ENCODE measurements at places on chromosomes 7 and 10.

DNA sequence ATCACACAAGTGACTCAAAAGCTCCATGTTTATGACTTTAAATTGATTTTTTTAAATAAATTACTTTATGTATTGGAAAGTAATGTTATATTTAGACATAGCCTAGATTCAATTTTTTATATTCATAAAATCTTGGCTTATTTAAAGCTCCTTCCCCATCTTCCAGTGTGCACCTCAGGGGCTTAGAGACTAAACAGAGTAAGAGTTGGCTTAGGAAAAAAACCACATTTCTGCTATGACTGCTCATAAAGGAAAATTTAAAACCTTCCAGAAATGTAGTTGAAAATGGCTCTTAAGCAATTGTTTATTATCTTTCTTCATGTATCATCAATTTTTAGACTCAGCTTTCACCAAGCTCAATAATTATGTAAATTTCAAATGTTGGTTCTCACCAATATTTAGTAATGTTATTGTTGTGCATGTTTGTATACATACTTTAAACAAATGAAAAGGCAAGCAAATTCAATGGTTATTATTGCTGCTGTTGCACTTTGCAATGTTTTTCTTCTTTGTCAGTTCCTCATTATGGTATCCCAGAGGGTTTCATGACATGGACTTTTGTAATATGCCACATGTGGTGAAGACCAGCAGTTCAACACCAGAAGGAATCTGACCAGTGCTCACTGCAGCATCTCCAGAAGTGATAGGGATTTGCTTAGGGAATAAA is 700.1 kb upstream of the ANKRD30A start:
- DNase-seq: no peak

GRCh38 chr7:1725199-1725690 is 55.2 kb downstream of the ELFN1 start:
- DNase-seq: peak; percentile 84

DNA sequence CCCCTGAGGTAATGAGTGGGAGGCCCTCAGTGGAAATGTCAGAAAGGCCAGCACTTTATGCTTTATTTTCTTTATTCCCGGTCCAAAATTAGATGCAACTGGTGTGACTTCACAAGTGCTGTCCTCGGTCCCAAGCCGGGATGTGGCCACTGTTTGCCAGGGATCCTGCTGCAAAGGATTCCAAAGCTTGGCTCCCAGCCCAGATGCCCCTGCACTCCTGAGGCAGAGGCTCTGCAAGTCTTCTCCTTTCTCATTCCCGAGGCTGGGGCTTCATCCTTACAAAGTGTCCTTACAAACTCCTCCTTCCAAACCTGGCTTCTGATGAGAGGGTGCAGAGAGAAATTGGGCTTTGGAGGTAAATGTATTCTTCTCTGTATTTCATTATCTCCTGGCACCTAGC is 544.3 kb upstream of the DPP6 start:
- no peak for DNase-seq

DNA sequence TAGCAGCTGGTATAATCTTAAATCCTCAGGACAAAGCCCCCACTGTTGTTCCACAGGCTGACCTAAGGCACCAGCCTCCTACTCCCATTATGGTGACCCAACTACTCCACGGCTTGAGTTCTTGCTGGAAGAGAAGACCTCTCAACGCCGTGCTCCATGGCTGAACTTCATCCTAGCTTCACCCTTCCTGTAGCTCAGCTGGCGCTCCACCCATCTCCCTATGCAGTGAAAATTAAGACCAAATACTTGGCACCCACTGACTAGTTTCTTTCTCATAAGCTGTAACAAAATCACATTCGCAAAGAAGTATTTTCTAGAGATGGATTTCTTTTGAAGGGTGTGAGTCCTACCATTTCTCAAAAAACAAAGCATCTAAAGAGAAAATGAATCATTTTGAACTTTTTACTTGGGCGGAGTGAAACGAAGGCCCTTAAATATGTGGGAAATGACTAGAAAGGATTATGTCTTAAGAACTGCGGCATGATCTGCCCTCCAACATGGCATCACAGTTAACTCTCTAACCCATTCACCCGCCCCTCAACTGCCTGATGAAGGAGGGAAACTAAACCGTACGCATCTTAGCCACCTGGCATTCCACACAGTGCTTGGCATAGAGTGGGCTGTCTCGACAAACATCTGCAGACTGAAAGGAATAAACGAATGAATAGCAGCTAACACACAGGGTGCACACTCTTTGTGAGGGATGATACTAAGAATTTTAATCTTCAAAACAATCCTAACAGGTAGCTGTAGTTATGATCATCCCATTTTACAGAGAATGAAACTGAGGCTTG is 32.7 kb downstream of the GFRA1 start:
- DNase-seq: no peak

DNA sequence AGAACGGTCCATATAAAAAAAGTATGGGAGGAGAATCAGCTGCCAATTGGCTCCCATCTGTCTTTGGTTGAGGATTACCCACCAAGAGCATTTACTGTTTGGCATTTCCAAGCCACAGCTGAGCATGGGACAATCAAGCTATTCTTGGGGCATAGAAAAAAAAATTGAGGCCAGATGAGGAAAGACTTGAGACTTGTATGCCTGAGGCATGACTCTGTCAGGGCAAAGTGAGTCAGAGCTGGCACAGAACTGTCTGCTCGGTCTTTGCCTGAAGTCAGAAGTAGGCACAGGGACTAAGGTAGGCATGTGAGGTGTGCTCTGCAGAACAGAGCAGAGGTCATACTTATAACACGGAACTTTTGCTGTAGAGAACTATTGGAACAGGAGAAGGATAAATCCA is 126.5 kb upstream of the CHRM2 start:
- no peak for DNase-seq

DNA sequence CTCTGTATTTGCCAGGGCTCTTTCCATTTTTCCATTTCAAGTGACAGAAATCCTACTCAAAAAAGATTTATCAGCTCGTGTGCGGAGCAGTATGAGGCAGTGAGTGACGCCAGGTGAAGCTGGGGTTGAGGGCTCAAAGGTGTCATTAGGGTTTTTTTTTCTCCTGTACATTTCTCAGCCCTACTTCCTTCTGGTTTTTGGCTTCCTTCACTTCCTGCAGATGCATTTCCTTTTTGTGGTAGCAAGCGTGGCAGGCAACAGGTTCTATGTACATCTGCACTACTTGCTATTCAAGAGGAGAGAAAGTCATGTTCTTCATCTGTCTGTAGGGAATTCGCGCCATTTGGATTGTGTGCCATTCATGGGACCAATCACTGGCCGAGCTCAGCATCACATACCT is 52.8 kb upstream of the AOAH start:
- DNase-seq: no peak

DNA sequence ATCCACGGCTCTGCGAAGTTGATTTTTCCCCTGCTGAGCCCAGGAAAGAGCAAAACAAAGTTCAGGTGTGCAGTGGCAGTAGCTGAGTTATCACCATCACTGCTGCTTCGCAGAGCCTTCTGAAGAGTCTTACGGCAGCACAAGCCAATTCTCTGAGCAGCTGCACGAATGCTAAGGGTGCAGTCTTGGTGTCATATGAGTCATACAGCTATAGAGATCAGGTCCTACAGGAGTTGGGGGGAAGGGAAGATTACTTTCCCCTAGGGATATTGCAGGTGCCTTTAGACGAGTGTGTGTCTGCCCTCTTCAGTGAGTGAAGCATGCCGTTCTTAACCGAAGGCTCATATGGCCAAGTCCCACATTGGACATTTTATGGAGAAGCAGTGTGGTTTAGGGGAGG is 227.8 kb downstream of the CELF2 start:
- DNase-seq: no peak

DNA sequence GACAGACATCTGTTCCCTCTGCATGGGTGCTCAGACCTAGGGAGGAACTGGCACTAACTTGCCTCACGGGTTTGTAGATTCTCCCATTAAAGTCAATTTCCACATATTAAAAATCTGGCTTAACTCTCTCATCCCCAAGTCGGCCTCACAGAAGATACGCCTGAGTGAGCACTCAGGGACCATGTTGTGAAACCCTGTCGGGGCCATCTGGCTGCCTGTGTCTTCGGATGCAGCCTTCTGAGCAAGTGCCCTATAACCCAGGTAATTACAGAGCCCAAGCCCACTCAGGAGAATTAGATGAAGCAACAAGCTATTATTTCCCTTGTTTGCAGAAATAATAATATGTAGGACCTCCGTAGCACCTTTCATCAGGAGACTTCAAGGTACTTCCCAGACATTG is 219.3 kb upstream of the GLI3 start:
- no peak for DNase-seq

DNA sequence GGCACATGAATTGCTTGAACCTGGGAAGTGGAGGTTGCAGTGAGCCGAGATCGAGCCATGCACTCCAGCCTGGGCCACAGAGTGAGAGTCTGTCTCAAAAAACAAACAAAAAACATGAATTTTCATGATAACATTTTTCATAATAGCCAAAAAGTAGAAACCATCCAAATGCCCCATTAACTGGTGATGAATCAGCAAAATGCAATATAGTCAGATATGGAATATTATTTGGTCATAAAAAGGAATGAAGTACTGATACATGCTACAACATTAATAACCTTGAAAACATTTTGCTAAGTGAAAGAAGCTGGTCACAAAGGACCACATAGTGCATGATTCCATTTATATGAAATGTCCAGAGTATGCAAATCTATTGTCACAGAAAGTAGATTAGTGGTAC is 24.5 kb upstream of the VCL start:
- no peak for DNase-seq

- DNase-seq: no peak
Measured at GRCh38 chr7:50308203-50308531, 3.7 kb downstream of the IKZF1 start.

DNA sequence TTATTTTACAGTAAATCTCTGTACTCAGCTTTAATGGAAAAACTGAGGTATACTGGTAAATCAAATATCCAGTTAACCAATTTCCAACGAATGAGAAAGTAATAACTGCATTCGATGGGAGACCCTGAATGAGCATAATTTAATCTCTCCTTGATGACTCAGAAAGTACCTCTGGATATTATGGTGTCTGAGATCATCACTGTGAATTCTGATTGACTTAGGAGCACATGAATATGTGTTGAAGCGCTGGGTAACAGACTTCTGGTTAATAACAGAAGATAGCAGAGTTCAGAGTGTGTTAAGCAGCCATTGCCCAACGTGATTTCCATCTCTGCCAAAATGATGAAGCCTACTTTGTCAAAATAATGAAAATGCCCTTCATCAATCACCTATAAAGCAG is 116.6 kb downstream of the NRP1 start:
- no peak for DNase-seq

DNA sequence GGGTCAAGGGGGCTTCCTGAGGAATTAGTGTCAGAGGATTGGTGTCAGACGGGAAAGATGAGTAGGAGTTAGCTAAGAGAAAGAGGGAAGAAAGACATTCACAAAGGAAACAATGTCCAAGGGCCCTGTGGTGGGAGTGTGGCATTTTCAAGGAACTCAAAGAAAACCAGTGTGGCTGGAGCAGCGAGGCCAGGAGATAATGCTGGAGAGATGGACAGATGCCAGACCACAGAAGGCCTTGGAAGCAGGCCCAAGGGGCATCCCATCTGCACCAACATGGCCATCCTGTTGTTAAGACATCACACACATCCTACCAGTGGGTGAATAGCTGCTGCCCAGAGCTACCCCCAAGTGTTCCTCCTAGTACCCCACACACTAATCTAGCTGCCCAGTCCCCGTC is 36.1 kb upstream of the CUL1 start:
- DNase-seq: no peak

- DNase-seq: no peak
Measured at GRCh38 chr7:136923111-136923667, 54.7 kb downstream of the CHRM2 start.

GRCh38 chr10:106410331-106410730 is 754.2 kb downstream of the SORCS1 start:
- DNase-seq: no peak

DNA sequence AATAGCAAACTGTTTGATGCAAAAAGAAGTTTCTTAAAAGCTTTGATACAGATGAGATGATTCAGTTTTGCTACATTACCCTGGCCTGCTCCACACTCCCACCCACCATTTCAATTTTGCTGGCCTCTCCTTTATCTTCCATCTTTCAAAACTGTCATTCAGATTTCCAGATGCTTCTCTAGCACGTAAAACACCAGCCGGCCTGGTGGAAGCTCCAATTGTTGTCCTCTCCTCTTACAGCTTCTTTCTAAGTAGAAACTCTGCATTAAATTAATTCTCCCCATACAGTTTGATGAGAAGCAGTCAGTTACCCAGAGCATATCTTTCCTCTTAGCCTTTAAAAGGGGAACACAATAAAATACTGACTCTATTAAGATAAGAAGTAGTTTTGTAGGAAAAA is 34.3 kb upstream of the ELMO1 start:
- no peak for DNase-seq

GRCh38 chr7:146117576-146117975 is 975 bp downstream of the CNTNAP2 start:
- no peak for DNase-seq

DNA sequence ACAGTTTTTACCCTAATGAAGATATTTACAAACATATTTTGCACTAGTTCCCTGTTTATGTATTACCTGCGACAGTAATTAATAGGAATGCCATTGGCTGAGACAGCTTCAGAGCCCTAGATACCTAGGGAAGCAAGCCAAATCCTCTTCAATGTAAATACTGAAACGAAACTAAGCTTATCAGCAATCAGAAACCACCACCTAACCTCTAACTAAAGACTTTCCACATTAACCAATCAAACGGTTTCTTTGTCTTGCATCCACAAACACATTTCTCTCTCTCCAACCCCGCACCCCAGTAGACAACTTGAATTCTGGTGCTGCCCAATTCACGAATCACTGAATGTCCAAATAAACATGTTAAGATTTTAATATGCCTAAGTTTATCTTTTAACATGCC is 474.4 kb upstream of the C7orf33 start:
- DNase-seq: no peak

GRCh38 chr7:39413636-39414223 is 152.5 kb upstream of the YAE1 start:
- DNase-seq: peak; percentile 45

GRCh38 chr10:78784546-78784945 is 284.2 kb upstream of the ZMIZ1 start:
- no peak for DNase-seq

- no peak for DNase-seq
Measured at GRCh38 chr7:81688622-81689411, 81.0 kb downstream of the HGF start.
